Vagina (tissue), 2 donors: ENCODE measurements at places on chromosomes 3 and 15.

DNA sequence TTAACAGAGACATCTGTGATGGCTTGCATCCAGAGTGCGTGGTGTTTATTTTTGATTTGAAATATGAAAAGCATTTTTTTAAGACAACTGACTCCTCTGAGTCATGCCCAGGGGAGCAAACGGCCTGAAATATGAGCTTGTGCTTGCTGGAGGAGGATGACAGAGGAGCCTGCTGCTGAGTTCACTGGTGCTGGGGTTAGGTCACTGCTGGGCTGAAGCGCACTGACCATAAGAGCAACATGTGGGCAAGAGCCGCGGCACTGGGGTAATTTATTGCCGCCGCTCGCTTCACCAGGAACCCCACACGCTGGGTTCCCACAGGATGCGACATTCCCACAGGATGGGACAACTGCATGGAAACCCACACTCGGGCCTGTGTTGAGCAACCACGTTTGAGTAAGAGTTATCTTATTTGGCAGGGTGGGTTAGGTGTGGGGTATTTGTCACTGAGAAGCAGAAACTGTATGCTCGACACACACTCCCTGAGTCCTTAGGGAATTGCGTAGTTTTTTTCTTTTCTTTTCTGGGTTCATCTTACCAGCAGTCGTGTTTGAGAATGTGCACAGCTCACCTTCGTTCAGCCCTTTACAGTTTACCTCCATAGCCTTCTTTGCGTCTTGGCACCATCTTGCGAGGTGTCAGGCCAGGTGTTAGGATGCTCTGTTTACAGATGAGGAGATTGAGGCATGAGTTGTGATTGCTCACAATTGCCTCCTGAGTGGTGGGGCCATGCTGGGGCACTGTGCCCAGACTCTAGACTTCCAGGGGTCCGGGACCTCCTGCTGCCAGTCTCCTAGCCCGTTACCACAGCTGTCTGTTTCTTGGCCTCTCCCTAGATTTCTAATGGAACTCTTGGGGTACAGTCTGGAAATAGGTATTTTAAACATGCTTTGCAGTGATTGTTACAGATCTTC is 60.4 kb downstream of the SMAD3 start:
- no peaks in the 10 kb centered on the region for H3K27me3 ChIP-seq
- peak overlapping the region; percentile 85 for H3K27ac ChIP-seq
- H3K4me1 ChIP-seq = peaks cover 88% of the 10 kb centered on the region
- no peak overlapping the region for H3K4me3 ChIP-seq

- H3K36me3 ChIP-seq = no peaks in the 10 kb centered on the region
- no peaks in the 10 kb centered on the region for H3K27me3 ChIP-seq
- DNase-seq = no peak
- H3K4me1 ChIP-seq = no peaks in the 10 kb centered on the region
- no peak overlapping the region for H3K27ac ChIP-seq
- no peak overlapping the region for H3K4me3 ChIP-seq
These were observed 39.7 kb upstream of the TM4SF1 start for GRCh38 chr3:149417174-149417573.

DNA sequence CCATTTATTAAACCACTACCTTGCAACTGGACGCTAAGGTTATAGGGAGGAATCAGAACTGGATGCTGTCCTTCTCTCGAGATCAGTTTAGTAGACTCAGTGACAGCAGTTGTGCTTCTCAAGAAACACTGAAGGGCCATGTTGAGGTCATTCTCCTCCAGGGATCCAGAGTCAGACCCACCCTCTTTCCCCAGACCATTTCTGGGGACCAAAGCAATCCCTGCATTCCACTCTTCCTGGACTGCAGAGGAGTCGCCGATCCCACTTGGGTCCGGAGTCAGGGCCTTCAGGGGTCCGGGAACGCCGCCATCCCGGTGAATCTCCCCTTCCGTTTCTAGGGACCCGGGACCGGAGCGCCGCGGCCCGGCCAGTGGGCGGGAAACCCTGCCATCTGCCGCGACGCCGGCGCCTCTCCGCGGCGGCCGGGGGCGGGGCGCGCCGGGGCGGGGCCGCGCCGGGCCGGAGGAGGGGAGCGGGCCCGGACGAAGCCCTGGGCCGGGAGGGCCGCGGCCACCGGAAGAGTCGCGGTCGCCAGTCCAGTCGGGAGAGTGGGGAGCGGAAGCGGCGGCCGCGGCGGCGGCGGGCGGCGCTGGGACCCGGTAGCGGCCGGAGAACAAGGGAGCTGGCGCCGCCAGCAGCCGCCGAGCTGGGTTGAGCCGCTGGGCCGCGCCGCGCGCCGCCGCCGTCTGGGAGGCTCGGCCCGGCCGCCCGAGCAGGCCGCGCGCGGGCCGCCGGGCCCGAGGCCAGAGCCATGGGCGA is at the start of gene DVL3:
DVL3 (plus strand) TSS at position 493 of the 759 bp plus-strand sequence; CDS start at position 752, 259 bp downstream.
- peaks cover 51% of the 10 kb centered on the region for H3K4me1 ChIP-seq
- H3K27ac ChIP-seq = peak within 1 kb of the TSS; percentile 91
- no peak for DNase-seq
- H3K36me3 ChIP-seq = no peaks in the 10 kb centered on the region
- H3K4me3 ChIP-seq = peak within 1 kb of the TSS; percentile 91
- H3K27me3 ChIP-seq = no peaks in the 10 kb centered on the region

- no peak for DNase-seq
- no peaks in the 10 kb centered on the region for H3K27me3 ChIP-seq
- H3K36me3 ChIP-seq = no peaks in the 10 kb centered on the region
- H3K4me1 ChIP-seq = no peaks in the 10 kb centered on the region
These were observed 166.2 kb upstream of the TBC1D5 start for GRCh38 chr3:17908399-17909191.

DNA sequence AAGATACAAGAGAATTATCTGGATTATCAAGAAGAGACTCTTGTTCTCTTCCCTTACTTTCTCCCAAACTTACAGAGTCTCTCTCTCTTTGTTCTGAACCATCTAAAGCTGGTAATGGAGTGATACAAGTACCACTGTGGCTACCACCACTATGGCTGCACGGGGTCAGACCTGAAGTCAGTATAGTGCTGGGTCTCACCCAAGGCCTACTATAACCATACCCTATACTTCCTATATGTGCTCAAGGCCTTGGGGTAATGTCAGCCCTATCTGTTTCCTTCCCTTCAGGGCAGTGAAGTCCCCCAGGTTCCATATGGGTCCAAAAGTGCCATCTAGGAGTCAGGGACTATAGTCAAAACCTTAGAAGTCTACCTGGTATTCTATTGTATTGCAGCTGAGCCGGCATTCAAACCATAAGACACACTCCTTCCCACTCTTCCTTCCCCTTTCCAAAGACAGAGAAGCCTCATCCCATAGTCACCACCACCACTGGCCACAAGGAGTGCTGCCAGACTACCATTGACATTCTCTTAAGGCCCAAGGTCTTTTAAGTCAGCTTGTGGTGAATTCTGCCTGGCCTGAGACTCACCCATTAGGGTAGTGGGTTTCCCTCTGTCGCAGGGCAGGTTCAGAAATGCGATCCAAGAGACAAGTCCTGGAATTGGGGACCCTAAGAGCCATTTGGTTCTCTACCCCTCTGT is 615.0 kb upstream of the NECTIN3 start:
- no peak overlapping the region for H3K27ac ChIP-seq
- no peaks in the 10 kb centered on the region for H3K4me1 ChIP-seq
- H3K27me3 ChIP-seq = no peaks in the 10 kb centered on the region
- H3K36me3 ChIP-seq = no peaks in the 10 kb centered on the region
